ENCODE measurements at places on chromosomes 5 and 9.

DNA sequence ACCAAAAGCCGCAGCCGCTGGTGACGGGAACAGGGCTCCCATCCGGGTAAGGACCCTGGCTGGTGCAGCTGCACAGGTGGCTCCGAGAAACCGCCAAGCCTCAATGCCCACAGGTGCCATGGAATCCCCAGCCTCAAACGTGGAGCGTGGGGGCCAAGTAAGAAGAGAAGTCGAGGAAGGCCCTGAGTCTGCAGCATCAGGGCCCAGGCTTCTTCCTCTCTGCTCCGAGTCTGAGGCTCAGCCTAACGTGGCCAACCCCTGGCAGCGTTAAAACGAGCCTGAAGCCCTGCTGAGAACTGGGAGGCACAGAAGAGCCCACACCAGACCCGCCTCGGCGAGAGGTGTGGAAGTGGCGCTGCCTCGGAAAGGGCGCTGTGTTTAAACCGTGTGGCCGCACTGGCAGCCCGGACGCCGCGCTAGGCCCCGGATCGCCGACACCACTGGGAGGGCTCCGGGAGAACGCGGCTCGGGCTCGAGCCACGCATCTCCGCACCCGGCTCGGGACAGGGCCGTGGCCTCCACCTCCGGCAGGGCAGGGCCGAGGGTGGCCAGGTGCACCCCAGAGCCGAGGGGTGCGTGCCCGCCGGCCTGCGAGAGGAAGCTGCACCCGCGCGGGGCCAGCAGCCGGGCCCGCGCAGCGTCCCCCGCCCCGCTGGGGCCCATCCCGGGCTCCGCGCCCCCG, 730 bp downstream of the ZMYND19 start:
- DNase-seq = no peak

DNA sequence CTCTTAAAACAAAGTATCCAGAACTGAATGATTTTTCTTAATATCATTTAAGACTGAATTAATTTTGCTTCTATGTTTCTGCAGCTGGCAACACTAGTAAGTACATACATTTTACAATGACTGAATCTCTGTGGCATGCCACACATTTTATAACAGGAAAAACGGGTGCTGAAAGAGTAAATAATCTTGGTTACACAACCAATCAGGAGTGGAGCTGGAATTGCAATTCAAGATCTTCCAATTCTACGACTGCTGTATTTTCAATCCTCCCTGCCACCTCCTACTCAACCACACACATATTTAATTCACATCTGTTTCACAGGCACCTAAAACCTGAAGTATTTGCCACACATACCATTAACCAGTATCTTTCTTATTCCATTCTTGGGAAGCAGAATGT, 52.7 kb upstream of the NR5A1 start:
- no peak for DNase-seq

DNA sequence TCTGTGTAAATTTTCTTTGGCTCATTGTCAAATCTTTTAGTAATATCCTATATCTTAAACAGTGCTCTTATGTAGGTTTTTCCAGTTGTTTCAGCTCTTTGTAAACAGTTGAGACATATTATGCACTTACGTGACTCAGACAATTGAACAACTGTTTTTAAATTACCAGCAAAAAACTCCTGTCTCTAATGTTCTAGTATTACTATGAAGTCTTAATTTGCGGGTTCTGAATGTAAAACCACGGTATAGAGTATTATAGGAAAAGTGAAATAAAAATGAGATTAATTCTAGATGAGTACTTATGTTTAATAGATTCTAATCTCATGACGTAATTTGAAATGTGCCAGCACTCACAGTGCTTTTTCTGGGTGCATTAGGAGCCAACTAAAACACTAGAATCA, 136.0 kb downstream of the GDNF start:
- no peak for DNase-seq

DNA sequence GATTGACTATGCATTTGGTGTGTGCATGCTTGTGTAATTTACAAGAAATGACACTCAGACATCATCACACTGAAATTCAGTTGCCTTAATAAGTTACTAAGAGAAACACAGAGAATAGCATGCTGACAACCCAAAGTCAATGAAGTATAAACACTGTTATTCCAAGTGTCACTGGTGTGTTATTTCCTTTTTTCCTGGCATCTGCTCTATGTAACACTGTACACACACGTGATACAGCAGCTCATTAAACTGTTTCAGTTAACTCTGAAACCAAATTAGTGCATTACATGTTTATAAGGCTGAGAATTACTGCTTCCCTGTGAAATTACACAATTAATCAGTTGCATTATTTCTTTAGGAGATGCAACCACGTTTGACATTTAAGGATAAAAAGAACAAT, 252.7 kb downstream of the EFNA5 start:
- no peak for DNase-seq

DNA sequence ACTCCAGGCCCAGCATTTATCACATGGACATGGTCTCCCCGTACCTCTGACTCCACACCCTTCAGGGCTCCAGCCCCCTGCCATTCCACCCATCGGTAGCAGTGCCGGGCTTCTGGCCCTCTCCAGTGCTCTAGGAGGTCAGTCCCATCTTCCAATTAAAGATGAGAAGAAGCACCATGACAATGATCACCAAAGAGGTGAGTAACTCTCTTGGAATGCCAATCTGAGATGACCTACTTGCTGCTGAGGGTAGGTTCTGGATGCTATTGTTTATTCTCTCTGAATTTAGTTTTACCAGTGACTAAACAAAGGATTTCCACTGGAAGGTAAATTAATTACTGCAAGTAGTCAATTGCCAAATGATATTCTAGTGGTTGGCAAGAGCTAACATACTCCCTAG, 80.8 kb downstream of the TLE4 start:
- no peak for DNase-seq

- no peak for DNase-seq
Measured at GRCh38 chr5:66974256-66974655, 222.3 kb downstream of the CD180 start.

- DNase-seq = no peak
Measured at GRCh38 chr9:126436545-126437267, 110.1 kb downstream of the MVB12B start.

DNA sequence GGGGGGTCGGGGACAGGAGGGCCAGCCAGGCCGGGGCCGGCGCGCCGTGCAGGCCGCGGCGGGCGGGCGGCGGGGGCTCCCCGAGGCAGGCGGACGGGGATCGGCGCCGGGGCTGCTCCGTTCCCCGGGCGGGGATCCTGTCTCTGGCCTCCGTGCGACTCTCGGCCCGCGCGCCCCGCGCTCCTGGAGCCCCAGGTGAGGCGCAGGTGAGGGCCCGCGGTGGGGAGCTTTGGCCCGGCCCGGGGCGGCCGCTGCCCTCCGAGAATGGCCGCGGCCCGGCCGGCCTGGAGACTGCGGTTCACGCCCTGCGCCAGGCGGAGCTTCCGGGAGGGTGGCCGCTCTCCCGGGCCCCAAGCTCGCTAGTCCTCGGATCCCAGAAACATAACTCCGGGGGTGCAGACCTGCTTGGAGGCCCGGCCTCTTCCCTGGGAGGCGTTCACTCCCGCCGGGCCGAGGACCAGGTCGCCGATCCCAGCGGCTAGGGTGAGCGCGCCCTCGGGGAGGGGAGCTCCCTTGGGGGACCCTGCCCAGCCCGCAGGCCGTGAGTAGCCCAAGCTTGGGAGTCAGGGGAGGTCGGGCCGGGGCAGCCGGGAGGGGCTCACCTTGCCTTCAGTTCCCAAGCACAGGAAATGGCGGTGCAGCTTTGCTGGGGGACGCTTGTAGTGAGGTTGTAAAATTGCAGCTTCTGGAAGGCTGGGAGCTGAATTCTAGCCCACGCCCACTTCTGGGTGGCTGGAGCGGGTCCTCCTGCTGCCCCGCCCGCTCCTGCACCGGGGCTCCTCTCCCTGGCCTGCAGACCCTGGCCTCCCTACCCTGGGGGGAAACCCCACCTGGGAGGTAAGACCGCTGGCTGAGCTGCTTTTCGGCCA, 723 bp downstream of the PPP1R26 start:
- DNase-seq = no peak

GRCh38 chr5:176543428-176544182, 5.5 kb upstream of the CDHR2 start:
- DNase-seq = peak; percentile 59

DNA sequence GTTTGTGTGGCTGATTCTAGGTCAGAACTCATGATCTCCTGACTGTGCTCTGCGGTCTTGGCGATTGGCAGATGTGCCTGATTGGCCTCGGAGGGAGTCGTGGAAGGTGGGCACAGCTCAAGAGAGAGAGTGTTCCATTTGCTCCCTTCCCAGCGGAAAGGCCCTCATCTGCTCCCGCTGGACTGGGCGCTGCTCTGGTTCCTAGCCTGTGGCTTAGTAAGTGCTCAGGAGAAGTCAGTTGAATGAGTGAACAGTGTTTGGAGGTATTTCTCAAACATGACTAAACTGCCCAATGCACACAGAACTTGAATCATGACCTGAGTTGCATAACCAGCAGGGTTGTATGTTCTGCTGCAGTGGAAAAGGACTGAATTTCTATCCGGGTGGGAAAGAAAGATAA, 120.2 kb upstream of the PITX1 start:
- no peak for DNase-seq

- no peak for DNase-seq
Measured at GRCh38 chr5:78242001-78242400, 52.5 kb downstream of the AP3B1 start.

All from T follicular helper cell (primary cell).